ENCODE measurements at places on chromosomes 5 and 9. TPM values are rescaled to one million over a fixed set of nuclear protein-coding genes. Genes with fewer than 3 reads are reported as not detected.
A peak's percentile ranks its signal among the peaks of the same experiment; 100 is the strongest.

IL9 gene
- not detected for total RNA-seq

EPB41L4A gene
- total RNA-seq = 0.11 TPM

LPCAT1 gene
- total RNA-seq = 31.6 TPM

RAI14 gene
- total RNA-seq = 120 TPM

FAM78A gene
- total RNA-seq = 0.38 TPM

RUSC2 gene
- total RNA-seq = 78.4 TPM

SPATA31E1 gene
- total RNA-seq = not detected

MYORG gene
- 0.13 TPM for total RNA-seq

PCDHB16 gene
- 5.1 TPM for total RNA-seq

SLC31A1 gene
- 35.8 TPM for total RNA-seq

DNA sequence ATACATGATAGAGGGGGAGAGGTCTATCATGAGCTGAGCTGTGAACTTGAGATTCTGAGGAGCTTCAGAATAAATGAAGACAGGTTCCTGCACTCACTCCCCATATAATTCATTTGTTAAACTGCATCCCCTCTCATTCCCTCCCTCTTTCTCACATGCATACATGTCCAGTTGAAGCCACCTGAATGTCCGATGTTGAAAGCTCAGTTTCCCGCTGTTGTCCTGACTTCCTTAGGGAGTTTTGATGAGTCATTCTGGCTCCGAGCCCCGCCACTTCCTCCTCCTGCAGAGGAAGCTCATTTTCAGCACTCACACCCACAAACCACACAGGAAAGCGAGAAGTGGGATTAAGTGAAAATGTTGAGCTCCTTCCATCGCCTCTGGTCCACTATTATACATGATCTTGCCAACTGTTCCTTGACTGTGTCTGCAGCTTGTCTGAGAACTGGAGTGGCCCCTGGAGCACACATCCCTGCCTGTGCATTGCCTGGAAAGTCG is 121.2 kb downstream of the CEMIP2 start:
- H3K4me1 ChIP-seq = peaks cover 9% of the 10 kb centered on the region
- H3K36me3 ChIP-seq = no peaks in the 10 kb centered on the region
- no peak overlapping the region for H3K27ac ChIP-seq
- DNase-seq = peak; percentile 72

DNA sequence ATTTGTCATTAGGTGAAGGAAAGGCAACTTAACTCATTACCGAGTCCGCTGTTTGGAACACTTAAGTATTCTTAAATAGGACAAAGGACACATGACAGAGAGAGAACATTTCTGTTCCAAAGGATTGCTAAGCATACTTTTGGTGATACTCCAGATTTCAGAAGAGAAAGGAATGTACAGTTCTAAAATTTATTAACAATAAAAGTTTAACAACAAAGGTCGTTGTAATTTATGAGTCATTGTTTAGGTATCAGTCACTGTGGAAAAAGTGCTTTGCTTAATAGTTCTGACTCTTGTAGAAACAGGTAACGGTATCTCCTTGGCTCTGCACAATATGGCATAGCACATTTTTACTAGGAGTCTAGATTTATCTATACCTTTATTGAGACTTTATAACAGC is 36.3 kb upstream of the PAM start:
- H3K27ac ChIP-seq = no peak overlapping the region
- H3K36me3 ChIP-seq = no peaks in the 10 kb centered on the region
- no peaks in the 10 kb centered on the region for H3K27me3 ChIP-seq
- peak; percentile 51 for DNase-seq
- no peak overlapping the region for H3K4me3 ChIP-seq

- no peaks in the 10 kb centered on the region for H3K27me3 ChIP-seq
- no peaks in the 10 kb centered on the region for H3K36me3 ChIP-seq
- DNase-seq = peak; percentile 52
- H3K27ac ChIP-seq = no peak overlapping the region
- peaks cover 33% of the 10 kb centered on the region for H3K4me1 ChIP-seq
These were observed 290.6 kb downstream of the PIK3R1 start for GRCh38 chr5:68505917-68506860.

DNA sequence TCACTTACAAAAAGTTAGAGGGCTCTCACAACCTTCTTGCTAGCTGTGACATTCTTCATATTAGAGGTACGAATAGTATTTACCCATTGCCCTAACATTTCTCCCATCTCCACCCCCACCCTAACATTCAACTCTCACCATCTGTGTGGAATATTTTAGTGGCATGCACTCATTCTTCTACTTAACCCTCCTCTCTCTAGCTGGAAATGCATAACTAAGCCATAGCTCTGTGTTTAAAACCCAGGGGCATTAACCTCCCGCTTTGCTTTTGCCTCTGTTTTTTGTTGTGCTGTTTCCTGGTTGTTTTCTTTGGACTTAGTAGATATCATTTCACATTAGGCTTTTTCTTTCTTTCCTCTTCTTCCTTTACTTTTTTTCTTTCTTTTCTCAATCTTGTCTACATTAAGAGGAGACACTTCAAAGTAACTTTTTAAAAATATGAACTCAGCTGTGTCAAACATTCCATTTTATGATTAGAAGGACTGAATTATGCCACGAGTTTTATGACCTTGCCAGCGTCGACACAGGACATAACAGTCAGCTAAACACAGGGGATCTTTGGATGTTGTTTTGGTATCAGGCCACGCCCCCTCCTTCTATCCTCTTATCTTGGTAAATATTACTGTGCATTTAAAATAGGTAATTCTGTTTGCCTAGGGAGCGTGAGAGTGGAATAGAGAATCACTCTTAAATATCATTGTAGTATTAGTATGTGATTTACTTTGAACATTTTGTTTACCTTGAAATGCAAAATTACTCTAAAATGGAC is 236.0 kb downstream of the CD180 start:
- H3K4me3 ChIP-seq = peak overlapping the region; percentile 80
- no peaks in the 10 kb centered on the region for H3K36me3 ChIP-seq
- peak overlapping the region; percentile 91 for H3K27ac ChIP-seq
- DNase-seq = peak; percentile 47
- H3K27me3 ChIP-seq = no peaks in the 10 kb centered on the region

DNA sequence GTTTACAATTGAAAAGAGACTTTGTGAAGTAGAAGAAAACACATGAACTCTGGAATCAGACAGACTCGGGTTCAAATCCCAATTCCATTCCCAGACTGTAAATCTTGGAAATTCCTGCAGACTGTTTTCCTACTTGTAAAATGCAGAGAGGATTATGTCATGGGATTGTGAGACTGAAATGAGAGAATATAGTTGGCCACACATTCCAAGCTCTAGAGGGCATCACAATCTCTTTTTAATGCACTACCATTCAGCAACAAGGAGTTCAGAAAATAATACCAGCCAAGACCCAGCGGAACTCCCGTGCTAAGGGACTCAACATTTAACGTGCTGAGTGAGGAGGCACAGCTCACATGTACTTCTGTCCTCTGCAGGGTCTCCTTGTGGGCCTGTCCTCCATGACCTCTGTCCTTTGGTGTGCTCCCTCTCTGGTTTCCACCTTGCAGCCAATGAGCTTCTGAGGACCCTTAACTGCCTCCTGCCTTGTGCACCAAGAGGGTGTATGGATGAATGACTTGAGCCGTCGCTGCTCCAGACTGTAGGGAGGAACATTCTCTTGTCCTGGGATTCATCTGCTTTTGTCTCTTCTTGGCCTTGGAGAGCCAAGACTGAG is 263.5 kb downstream of the NTRK2 start:
- DNase-seq = no peak
- H3K27ac ChIP-seq = no peak overlapping the region
- H3K36me3 ChIP-seq = no peaks in the 10 kb centered on the region

GRCh38 chr5:88727705-88728313 is 155.2 kb downstream of the MEF2C start:
- H3K4me1 ChIP-seq = peaks cover 13% of the 10 kb centered on the region
- H3K4me3 ChIP-seq = no peak overlapping the region
- no peak overlapping the region for H3K27ac ChIP-seq

DNA sequence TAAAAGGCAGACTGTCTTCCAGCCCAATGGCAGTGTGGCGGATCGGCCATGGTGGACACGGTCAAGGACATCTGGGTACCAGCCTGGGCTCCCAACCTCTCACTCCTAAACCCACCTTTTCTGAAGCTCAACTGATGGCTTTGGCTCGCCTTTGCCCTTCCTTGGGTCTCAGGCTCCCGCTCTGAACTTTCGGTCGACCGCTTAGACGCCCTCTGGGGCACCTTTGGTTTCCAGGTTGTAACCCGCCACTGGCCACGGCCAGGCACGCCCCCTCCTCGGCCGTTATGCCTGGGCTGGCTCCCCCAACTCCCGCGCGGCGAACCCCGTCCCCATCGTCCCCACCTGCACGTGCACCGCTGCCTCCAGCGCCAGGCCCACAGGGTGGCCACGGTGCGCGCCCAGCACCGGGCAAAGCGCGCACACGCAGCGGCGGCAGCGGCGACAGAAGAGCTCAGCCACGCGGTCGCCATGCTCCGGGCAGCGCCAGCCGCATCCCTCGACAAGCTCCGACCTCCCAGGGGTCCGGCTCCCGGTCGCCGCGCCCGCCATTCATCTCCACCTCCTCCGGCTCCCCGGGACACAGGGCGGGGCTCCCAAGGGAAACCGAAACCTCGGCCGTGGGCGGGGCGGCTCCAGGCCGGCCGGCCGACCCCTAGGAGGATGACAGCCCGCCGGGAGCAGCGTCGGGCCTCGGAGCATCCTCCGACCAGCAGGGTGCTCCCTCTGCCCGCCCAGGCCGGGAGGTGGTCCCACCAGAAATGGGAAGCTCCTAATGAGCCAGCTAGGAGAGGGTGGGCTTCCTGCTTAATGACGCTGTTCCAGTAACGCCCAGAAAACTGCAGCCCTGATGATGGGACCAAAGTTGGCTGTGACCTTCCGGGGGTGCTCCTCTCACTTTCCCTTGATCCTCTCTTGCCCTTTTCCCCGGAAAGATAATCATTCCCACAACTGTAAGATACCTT is at the start of gene TRIM14:
Gene TRIM14, minus strand, starts transcription at position 583 of the 962 bp plus-strand sequence. Its CDS starts 34 bp downstream, at position 549.
- H3K4me3 ChIP-seq = peak within 1 kb of the TSS; percentile 73
- H3K4me1 ChIP-seq = no peaks in the 10 kb centered on the region
- peak; percentile 78 for DNase-seq
- H3K27ac ChIP-seq = no peak within 1 kb of the TSS

DNA sequence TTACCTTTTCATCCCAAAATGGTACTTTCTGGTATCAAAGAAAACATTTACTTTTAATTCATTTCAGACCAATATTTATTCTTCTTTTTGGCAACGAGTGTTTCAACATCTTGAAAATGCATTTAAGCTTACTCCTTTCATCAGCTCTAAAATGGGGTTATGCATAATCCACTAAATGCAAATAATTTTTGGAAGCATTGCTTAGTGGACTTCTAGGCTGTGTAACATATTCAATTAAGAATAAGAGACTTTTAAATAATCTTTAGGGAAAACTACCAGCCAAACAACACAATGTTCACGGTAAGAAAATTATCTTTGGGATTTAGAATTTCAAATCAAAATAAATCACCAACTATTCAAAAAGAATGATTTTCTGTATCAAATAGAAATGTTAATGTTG is 118.2 kb downstream of the ADAMTS6 start:
- H3K4me3 ChIP-seq = no peak overlapping the region
- no peaks in the 10 kb centered on the region for H3K4me1 ChIP-seq
- H3K27me3 ChIP-seq = no peaks in the 10 kb centered on the region
- H3K27ac ChIP-seq = no peak overlapping the region
- peaks cover 17% of the 10 kb centered on the region for H3K36me3 ChIP-seq
- no peak for DNase-seq

DNA sequence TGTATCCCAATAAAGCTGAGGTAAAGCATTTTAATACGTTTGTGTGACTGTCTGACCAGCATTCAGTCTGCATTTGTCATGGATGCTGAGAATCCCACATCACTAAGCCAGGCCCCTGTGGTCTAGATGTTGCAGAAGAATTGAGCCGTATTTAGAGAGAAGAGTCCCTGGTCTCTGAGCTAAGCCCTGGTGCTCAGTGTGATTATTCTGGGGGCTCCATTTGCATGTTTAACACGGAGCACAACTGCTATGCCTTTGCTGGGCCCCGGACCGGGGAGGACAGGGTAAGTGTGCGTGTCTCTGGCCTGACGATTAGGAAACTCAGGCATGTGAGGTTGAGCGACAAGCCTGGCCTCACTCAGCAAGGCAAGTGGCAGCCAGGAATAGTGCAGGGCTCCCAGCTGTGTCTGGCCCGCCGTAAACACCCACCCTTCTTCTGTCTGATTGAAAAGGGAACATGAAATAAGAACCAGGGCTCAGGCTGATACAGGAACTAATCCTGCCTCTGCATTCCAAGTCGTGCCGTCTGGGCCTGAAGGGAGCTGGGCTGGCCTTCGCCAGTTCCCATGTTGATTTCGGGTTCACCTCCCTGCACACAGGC is 22.3 kb downstream of the FAM78A start:
- no peaks in the 10 kb centered on the region for H3K27me3 ChIP-seq
- H3K36me3 ChIP-seq = no peaks in the 10 kb centered on the region
- DNase-seq = peak; percentile 64
- peaks cover 10% of the 10 kb centered on the region for H3K4me1 ChIP-seq

- H3K4me1 ChIP-seq = peaks cover 10% of the 10 kb centered on the region
- H3K36me3 ChIP-seq = no peaks in the 10 kb centered on the region
- no peak overlapping the region for H3K27ac ChIP-seq
- H3K27me3 ChIP-seq = no peaks in the 10 kb centered on the region
These were observed 57.3 kb upstream of the C6 start for GRCh38 chr5:41270423-41271251.

- no peak overlapping the region for H3K27ac ChIP-seq
- H3K4me3 ChIP-seq = no peak overlapping the region
- H3K27me3 ChIP-seq = no peaks in the 10 kb centered on the region
- H3K36me3 ChIP-seq = no peaks in the 10 kb centered on the region
- no peaks in the 10 kb centered on the region for H3K4me1 ChIP-seq
- DNase-seq = peak; percentile 81
These were observed 29.7 kb downstream of the CNTFR start for GRCh38 chr9:34559624-34560455.

DNA sequence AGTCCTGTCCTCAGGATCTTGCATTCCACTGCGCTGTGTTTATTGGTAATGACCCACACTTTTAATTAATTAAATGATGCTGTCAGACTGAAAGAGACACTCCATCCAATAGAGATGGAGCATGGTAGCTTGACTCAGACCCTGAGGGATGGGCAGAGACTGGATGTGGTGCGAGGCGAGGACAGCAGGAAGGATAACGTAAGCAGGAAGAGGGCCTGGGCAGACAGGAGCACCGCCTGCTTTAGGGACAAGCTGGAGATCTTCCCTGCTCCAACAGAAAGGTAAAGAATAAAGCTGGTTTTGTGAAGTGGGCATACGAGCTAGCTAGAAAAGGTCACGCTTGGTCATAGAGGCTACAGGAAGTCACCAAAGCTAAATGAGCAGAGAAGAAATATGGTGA is 3.6 kb upstream of the DOCK8 start:
- no peak overlapping the region for H3K4me3 ChIP-seq
- peaks cover 19% of the 10 kb centered on the region for H3K27me3 ChIP-seq
- DNase-seq = no peak
- no peaks in the 10 kb centered on the region for H3K4me1 ChIP-seq

All from GM23248 (cell line).